Stimulated activated CD8-positive, alpha-beta memory T cell treated with anti-CD3 and anti-CD28 coated beads, Interleukin-7, amount 100 ng/mL, for 24 hours (primary cell): ENCODE measurements at places on chromosomes 5 and 9.

- DNase-seq, result no peak
These were observed 148.9 kb upstream of the GRHPR start for GRCh38 chr9:37273595-37273994.

DNA sequence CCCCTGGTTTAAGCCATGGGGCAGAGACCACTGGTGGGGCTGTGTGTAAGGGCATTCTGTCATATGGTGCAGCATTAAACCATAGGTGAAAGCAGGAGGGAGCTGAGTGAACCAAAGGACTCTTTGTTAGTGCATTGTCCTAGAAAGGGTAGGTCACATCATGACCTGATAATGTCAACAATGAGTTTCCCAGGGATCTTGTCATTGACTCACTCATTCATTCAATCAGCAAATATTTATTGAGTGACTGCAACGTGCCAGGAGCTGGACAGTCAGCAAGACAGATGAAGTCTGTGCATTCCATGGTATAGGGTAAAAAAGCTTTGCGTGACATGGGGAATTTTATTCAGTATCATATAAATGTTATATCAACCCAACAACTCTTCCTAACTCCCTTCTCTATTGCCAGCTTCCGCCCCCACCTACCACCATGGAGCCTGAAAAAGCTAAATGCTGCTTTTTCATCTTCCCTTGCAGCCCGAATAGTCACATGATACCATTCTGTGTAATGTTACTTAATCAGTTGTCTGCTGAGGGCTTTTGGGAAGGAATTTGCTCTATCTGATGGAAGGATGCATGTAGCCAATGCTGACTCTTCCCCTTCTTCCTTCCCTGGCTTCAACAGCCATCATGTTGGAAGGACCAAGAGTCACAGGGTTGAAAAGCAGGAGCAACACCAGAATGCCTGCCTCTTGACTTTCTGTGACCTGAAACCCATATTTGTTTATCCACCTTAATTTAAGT is 11.5 kb upstream of the OTULINL start:
- DNase-seq, result no peak

GRCh38 chr9:110110154-110110553 is 97.8 kb downstream of the C9orf152 start:
- DNase-seq, result no peak

DNA sequence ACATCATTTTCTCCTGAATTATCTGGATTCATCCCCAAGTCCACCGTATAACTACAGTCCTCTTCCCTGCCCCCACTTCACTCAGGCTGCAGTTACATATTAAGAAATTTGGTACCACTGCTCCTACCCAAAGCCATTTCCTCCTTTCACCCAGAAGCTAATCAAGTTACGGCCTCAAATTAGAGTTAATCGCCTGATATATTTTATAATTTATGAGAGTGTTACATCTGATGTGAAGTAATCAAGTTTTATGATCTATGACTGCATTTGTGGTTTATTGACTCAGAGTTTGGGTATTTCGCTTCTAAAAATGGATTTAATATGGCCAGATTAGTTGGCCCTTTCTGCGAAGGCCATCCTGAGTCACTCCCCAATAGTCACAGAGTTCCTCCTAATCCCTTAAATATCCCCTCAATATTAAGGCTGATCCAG is 223.6 kb upstream of the KIF2A start:
- no peak for DNase-seq

DNA sequence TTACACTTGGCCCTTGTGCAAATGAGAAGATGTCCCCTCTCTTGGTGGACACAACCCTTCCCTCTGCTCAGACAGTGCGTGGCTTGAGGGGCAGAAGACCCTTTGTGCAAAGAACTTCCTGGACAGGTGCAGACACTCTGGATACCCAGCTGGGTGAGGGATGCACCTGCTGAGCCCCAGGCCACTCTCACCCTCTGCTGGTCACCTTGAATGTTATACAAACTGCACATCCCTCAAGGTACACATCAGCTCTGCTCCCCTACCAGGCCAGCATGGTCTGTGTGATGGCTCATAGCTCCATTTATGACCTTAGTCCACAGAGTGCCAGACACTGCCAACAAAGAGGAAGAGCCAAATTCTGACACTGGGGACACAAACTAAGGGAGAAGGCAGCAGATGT is 3.1 kb upstream of the DIRAS2 start:
- DNase-seq, result no peak

DNA sequence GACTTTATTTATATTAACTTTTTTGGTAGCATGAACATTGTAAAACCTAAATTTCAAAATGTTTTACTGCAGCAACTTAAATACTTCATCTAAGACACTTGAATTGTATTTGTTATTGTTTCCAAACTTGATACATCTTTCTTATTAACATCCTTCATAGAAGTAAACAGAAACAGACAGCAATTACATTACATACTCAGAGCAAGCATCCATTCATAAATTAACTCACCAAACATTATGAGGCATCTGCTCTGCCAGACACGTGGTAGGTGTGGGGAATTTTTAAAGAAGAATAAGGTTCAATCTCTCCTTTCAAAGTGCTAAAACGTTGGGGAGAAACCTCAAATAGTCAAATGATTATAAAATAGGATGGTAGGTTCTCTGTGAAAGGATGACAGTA is 130.8 kb downstream of the MUSK start:
- DNase-seq, result no peak

- no peak for DNase-seq
These were observed 17.8 kb upstream of the CEP72 start for GRCh38 chr5:594226-594860.

DNA sequence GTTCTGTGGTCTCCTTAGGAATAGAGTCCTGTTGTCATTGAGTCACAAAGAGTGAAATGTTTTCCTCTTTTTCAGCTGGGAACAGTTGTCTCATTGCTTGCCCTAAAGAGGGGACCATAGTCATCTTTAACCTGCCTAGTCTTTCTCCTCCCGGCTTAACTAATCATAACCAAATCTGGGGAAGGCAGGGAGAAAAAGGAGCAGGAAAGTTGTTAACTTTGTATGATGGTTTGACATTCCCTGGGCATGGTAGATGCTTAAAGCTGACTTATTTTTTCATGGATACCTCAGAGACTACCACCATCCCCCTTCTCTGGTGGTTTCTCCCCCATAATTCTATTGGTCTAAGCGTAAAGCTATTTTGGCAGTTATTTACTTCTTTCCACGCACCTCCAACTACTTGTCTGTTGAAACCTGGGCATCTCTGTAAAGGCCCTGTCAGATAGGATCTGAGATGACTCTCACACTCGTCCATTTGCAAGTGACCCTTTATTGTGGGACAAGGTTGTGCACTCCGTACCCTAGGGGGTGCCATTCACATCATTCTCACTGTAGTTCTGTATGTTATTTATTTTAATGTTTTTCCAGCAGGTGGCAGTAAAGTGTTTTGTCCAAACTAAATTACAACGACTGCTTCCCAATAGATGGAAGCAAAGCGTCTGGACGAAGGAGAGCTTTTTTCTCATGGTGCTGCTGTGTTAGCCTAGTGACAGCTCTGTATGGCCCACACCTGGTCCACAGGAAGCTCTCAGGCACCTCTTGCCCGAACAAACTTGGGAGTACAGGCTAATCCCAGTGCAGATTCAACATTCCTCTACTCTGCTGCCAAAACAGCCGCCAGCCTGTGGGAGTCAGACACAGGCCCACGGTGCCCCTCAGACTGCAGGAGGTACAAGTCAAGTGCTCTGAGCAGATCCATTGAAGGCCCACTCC is 3.0 kb upstream of the FAM13B start:
- no peak for DNase-seq

GRCh38 chr5:114070093-114070722 is 291.7 kb upstream of the KCNN2 start:
- no peak for DNase-seq

GRCh38 chr5:172194985-172195774 is 1.2 kb downstream of the EFCAB9 start:
- no peak for DNase-seq

DNA sequence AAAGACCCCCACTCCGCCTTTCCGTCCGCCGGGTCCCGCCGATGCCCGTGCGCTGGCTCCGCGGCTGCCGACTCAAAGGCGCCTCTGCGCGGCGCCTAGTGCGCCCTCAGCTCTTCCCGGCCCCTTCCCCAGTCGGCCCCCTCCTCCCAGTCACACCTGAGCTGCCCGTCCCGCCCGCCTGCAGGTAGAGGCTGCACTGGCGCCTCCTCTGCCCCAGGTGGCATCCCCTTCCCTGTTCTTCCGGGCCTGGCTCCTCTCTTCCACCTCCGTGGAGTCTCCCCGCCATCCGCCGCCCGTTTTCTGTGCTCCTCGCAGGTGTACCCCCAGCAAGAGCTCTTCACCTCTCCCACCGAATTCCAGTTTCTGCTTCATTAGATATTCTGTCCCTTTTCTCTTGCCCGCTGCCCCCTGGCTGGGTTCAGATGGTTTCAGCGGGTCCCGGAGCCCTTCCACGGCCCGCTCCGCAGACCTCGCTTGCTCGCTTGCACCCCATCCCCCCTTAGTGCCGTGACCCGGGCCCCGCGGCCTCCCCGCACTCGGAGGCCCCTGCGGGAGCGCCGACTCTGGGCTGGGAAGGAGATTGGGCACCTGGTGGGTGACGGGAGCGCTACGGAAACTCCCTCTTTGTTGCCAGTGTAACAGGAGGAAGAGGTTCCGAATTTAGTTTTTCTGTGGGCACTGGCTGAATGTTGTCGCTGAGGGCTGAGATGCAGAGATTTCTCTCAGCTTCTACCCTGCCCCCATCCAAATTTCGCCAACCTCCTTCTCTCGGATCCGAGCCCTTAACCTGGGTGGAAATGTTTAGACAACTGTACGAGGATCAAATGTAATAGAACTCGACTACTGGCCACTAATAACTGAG is 809 bp downstream of the SLC44A1 start:
- DNase-seq, result no peak

DNA sequence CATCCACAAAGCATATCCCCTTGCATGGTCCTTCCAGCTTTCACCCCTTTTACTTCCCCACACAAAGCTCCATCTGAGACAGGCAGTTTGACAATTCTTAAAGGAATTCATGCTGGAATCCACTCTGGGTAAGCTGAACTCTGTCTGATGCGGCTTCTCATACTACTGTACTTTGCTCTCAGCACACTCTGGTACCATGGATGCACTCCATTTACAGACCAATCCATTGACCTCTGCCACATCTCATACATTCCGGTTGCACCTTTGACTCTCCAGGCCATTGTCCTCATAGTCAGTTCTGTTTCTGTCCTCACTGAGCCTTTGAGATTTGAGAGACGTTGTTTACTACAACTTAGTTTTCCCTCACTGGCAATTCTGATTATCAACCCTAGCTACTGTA is 12.2 kb downstream of the SPATA9 start:
- DNase-seq, result no peak

- DNase-seq, result no peak
These were observed 124.9 kb downstream of the EBF1 start for GRCh38 chr5:158974775-158975174.

GRCh38 chr9:77909306-77909705 is 122.3 kb downstream of the GNAQ start:
- DNase-seq, result no peak

- no peak for DNase-seq
These were observed 10.8 kb downstream of the C9orf50 start for GRCh38 chr9:129610213-129610472.

DNA sequence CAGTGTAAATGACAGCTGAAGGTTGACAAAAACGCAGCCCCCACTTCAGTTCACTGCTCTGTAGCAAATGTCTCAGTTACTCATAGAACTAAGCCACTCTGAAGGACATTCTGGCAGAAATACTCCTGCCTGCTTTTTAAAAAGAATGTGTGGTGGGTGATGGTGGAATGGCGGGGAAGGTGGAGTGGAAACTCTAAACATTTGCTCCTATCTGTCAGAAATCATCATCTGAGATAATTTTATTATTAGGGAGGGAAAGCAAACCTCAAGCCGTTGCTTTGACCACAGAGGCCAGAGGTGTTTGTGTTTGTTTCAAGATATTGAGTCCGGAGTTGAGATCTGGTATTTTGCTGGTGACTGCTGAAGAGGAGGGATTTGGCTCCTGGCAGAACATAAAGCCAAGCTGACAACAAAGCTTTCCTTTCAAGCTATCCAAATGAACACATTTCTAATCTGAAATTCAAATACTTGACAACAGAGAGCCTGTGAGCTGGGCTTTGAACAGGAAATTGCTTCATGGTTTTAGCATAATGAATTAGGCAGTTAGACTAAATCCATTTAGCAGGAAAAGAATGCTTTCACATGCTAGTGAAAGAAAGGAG is 362.7 kb downstream of the CSNK1G3 start:
- DNase-seq, result no peak

GRCh38 chr9:113572076-113572861 is 108.7 kb downstream of the RGS3 start:
- DNase-seq, result no peak

DNA sequence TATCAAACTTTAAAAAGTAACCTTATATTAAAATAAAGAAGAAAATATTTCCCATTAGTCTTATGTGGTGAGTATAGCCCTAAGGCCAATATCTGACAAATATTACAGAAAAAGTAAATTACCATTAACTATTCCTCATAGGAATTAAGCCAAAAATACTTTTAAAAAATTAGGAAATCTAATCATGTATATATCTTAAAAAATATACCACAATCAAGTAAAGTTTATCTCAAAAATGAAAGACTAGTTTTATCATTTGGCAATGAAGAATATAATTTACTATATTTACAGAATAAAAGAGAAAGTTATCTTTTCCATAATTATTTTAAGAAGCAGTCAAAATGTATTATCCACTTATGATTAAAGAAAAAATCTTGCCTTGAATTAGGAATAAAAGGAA is 458.8 kb upstream of the ZNF462 start:
- DNase-seq, result no peak

- no peak for DNase-seq
These were observed 9.0 kb downstream of the NIPSNAP3B start for GRCh38 chr9:104772714-104773510.
